ENCODE measurements at places on chromosomes 13 and 19. TPM values are rescaled to one million over a fixed set of nuclear protein-coding genes. Genes with fewer than 3 reads are reported as not detected.

Gene PTH2
- total RNA-seq, result not detected

GRCh38 chr13:66659701-66660467 lies 570.3 kb downstream of the PCDH9 start:
- H3K27ac ChIP-seq, result no peak overlapping the region
- DNase-seq, result no peak
- no peaks in the 10 kb centered on the region for H3K4me1 ChIP-seq
- H3K27me3 ChIP-seq, result no peaks in the 10 kb centered on the region
- no peak overlapping the region for H3K4me3 ChIP-seq
- H3K36me3 ChIP-seq, result no peaks in the 10 kb centered on the region

Gene KLK3
- 2.5 TPM for total RNA-seq

DNA sequence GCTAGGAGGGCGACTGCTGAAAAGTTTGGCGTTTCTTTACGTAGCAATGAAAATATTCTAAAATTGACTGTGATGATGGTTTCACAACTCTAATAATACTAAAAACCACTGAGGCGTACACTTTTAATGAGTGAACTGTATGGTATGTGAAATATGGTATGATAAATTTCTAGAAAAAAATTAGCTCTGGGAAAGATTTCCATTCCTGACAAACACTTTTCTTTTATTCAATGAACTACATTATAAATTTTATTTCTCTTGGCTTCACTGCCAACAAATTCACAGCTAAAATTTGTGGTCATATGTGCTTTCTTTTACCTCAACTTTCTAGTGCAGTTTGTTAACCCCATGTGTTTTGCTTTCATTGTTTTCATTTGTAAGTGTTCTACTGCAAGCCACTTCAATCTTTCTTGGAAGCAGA lies 11.1 kb downstream of the ZC3H13 start:
- H3K27ac ChIP-seq, result no peak overlapping the region
- H3K27me3 ChIP-seq, result no peaks in the 10 kb centered on the region
- H3K4me1 ChIP-seq, result no peaks in the 10 kb centered on the region
- no peak overlapping the region for H3K4me3 ChIP-seq
- H3K36me3 ChIP-seq, result no peaks in the 10 kb centered on the region
- DNase-seq, result no peak

DNA sequence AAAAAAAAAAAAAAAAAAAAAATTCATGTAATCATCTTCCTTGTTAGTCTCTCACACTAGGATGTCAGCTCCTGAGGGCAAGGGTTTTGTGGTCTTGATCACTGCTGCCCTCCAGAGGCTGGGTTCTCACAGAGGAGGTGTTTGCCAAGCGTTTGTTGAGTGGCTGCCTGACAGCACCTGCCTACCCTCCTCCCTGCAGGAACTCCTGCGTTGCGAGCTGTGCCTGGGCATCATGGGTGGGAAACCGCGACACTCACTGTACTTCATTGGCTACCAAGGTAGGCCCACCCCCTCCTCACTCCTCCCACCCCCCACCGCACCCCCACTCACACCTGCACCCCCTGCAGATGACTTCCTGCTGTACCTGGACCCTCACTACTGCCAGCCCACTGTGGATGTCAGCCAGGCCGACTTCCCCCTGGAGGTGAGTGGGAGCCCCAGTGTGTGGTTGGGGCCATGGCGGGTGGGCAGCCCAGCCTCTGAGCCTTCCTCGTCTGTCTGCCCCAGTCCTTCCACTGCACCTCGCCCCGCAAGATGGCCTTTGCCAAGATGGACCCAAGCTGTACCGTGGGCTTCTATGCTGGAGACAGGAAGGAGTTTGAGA lies 8.1 kb downstream of the ATG4D start:
- peaks cover 9% of the 10 kb centered on the region for H3K36me3 ChIP-seq
- no peaks in the 10 kb centered on the region for H3K27me3 ChIP-seq
- DNase-seq, result peak; percentile 46
- H3K4me3 ChIP-seq, result no peak overlapping the region
- H3K27ac ChIP-seq, result no peak overlapping the region
- H3K4me1 ChIP-seq, result peaks cover 5% of the 10 kb centered on the region

GRCh38 chr19:6118043-6118442 lies 7.7 kb upstream of the RFX2 start:
- no peak for DNase-seq
- no peak overlapping the region for H3K27ac ChIP-seq
- H3K27me3 ChIP-seq, result no peaks in the 10 kb centered on the region
- no peaks in the 10 kb centered on the region for H3K36me3 ChIP-seq
- H3K4me1 ChIP-seq, result no peaks in the 10 kb centered on the region

Gene TSHZ3
- total RNA-seq, result 1.3 TPM

GRCh38 chr19:11710313-11710712 lies 28.4 kb downstream of the ZNF823 start:
- H3K4me3 ChIP-seq, result no peak overlapping the region
- no peak for DNase-seq
- no peak overlapping the region for H3K27ac ChIP-seq

Gene PALM3
- 1.6 TPM for total RNA-seq

GRCh38 chr13:60509601-60510386 lies 112.8 kb downstream of the TDRD3 start:
- no peaks in the 10 kb centered on the region for H3K4me1 ChIP-seq
- no peak for DNase-seq
- no peaks in the 10 kb centered on the region for H3K27me3 ChIP-seq
- H3K36me3 ChIP-seq, result no peaks in the 10 kb centered on the region
- no peak overlapping the region for H3K27ac ChIP-seq
- H3K4me3 ChIP-seq, result no peak overlapping the region

GRCh38 chr13:20418953-20419352 lies 106.7 kb downstream of the CRYL1 start:
- H3K27ac ChIP-seq, result no peak overlapping the region
- no peaks in the 10 kb centered on the region for H3K27me3 ChIP-seq

GRCh38 chr13:30884543-30884942 lies 21.5 kb upstream of the MEDAG start:
- no peaks in the 10 kb centered on the region for H3K36me3 ChIP-seq
- no peak overlapping the region for H3K4me3 ChIP-seq
- no peak for DNase-seq
- H3K27me3 ChIP-seq, result no peaks in the 10 kb centered on the region
- H3K27ac ChIP-seq, result no peak overlapping the region

DNA sequence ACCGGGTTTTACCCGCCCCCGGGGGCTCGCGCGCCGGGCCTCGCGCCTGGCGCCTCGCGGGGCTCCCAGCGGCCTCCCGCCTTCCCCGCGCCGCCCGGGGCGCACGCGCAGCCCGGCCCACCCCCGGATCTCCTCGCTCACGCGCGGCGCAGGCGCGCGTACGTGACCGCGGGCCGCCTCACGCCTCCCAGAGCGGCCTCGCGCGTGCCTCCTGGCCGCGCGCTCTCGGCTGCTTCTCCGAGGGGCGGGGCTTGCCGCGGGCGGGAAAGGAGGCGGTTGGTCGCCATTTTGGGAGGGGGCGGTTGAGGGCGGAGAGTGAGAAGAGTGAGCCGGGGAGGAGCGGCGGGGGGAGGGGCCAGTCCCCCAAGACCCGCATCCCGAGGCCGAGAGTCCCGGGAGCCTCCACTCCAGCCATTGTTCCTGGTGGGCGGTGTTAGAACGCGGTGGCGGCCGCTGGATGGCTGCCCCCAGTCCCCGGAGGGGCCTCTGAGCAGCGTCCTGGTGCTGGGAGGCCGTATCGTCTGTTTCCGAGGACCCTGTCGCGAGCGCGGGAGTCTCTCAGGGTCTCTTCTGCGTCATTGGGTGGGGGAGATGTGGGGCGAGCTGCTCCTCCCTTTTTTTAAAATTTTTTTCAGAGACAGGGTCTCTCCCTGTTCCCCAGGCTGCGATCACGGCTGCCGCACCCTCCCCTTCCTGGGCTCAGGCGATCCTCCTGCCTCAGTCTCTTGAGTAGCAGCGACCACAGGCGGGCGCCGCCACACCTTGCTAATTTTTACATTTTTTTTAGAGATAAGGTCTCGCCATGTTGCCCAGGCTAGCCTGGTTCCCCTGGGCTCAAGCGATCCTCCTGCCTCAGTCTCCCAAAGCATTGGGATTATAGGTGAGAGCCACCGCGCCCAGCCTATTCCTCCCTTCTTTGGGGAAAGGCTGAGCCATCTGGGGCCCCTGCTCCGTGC lies at the start of gene ZNF541:
ZNF541 (minus strand) TSS at position 78 of the 956 bp plus-strand sequence. CDS start 17,292 bp downstream, outside the sequence.
- no peaks in the 10 kb centered on the region for H3K4me1 ChIP-seq
- H3K27me3 ChIP-seq, result no peaks in the 10 kb centered on the region
- no peak within 1 kb of the TSS for H3K4me3 ChIP-seq

DNA sequence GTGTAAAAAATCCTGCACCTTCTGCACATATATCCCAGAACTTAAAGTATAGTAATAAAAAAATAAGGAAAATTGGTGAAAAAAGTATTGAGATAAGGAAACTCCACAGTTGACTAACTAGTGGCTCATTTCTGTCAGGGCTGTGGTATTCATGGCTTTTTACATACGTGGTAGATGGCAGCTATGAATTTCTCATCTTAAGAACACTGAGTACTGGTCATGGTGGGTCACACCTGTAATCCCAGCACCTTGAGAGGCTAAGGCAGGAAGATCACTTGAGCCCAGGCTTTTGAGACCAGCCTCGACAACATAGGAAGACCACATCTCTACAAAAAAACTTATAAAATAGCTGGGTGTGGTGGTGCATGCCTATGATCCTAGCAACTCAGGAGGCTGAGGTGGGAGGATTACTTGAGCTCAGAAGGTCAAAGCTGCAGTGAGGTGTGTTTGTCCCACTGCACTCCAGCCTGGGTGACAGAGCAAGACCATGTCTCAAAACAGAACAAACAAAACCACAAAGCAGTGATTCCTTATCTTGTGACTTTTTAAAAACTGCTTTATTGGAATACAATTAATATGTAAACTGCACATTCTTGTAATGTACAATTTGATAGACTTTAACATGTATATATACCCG lies 16.8 kb downstream of the SLAIN1 start:
- H3K4me1 ChIP-seq, result no peaks in the 10 kb centered on the region
- H3K27me3 ChIP-seq, result no peaks in the 10 kb centered on the region
- no peaks in the 10 kb centered on the region for H3K36me3 ChIP-seq
- no peak for DNase-seq
- H3K4me3 ChIP-seq, result no peak overlapping the region
- H3K27ac ChIP-seq, result no peak overlapping the region

Gene CACNG7
- total RNA-seq, result not detected

All from colonic mucosa (tissue), 4 donors.